ENCODE measurements at places on chromosomes 2 and 18. TPM values are rescaled to one million over a fixed set of nuclear protein-coding genes. Genes with fewer than 3 reads are reported as not detected.

The HOXD13 gene
- not detected for total RNA-seq

The GKN2 gene
- not detected for total RNA-seq

The MC4R gene
- 0.13 TPM for total RNA-seq

The ATL2 gene
- total RNA-seq: 18.8 TPM

The MAP2 gene
- total RNA-seq: 31.8 TPM

The KCNF1 gene
- total RNA-seq: not detected

The SKOR2 gene
- total RNA-seq: not detected

The NT5C1B gene
- not detected for total RNA-seq

The EML6 gene
- 0.16 TPM for total RNA-seq

The DCDC2C gene
- not detected for total RNA-seq

The WDFY1 gene
- 49.3 TPM for total RNA-seq

The MYO3B gene
- total RNA-seq: not detected

The KLHL14 gene
- 3.3 TPM for total RNA-seq

The KDSR gene
- 41.1 TPM for total RNA-seq

The KCNG2 gene
- total RNA-seq: not detected

The THSD7B gene
- 0.13 TPM for total RNA-seq

The TTR gene
- total RNA-seq: not detected

All from mesangial cell (primary cell).